HT1080 (cell line): ENCODE measurements at places on chromosomes 5 and 9. TPM values are rescaled to one million over a fixed set of nuclear protein-coding genes. Genes with fewer than 3 reads are reported as not detected.
A peak's percentile ranks its signal among the peaks of the same experiment; 100 is the strongest.

GRCh38 chr5:119420169-119420568 is 32.1 kb upstream of the HSD17B4 start:
- DNase-seq: no peak

The SLC34A3 gene
- not detected in 2 replicates for total RNA-seq

- no peak for DNase-seq
Observed at GRCh38 chr5:145243016-145243415, 592.1 kb downstream of the PRELID2 start.

- DNase-seq: no peak
Observed at GRCh38 chr9:86470326-86470725, 116.1 kb upstream of the TUT7 start.

GRCh38 chr9:92059661-92060060 is 55.6 kb downstream of the SPTLC1 start:
- DNase-seq: no peak

- DNase-seq: no peak
Observed at GRCh38 chr5:8523501-8523900, 654.6 kb downstream of the MTRR start.

The FOXD4L4 gene
- total RNA-seq: 0.14 and 0.70 TPM in 2 replicates

The SREK1 gene
- total RNA-seq: 47.5 and 87.6 TPM in 2 replicates

The PHF24 gene
- total RNA-seq: not detected in 2 replicates

DNA sequence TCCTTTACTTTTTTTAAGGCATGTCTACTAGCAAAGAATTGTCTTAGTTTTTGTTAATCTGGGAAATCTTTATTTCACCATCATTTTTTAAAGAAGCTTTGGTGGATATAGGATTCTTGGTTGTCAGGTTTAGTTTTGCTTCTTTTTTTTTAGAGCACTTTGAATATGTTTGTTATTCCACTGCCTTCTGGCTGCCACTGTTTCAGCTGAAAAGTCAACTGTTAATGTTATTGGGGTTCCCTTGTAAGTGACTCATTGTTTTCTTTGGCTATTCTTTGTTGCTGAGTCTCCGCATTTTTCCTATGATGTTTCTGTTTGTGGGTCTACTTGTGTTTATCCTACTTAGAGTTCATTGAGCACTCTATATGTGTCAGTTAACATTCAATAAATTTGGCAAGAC is 44.4 kb downstream of the PHAX start:
- no peak for DNase-seq

The ENC1 gene
- total RNA-seq: 44.6 and 72.0 TPM in 2 replicates

- peak; percentile 65 for DNase-seq
Observed at GRCh38 chr5:141778206-141778605, 96.2 kb upstream of the ARAP3 start.

The FOXD4 gene
- total RNA-seq: 1.1 and 1.2 TPM in 2 replicates

The RNF180 gene
- total RNA-seq: 3.4 and 5.9 TPM in 2 replicates

GRCh38 chr5:125558016-125558415 is 811.6 kb upstream of the ZNF608 start:
- no peak for DNase-seq
